Fibroblast of skin of left quadriceps (primary cell): ENCODE measurements at places on chromosomes 3 and 15.

GRCh38 chr3:8464668-8465067 is 37.0 kb upstream of the LMCD1 start:
- no peak for DNase-seq

DNA sequence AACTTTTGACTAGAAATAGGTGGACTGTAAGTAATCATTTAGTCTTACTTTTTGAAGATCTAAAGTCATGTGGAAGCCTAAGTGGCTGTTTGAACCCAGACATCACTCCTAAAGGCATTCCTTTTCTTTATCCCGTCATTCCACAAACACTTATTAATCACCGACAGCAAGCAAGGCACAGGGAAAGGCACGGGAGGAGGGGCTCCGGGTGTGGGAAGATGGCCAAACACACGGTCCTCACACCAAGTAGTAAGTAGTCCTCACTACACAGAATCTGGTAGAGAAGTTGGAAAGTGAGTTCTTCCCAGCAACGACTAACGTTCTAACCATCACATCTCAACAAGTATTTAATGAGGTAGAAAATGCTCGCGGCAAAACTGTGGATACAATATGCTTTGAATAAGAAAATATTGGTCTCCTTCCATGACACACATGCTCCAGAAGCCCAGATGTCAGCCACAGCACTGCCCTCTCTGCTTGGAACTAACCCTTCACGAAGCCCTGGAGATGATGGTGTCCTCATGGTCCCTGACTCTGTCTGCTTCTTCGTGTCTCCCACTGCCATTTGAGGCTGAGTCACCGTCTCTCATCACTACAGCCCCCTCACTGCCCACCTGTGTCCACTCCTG is 202.2 kb downstream of the OPA1 start:
- DNase-seq, result no peak

- DNase-seq, result no peak
Measured at GRCh38 chr15:22904736-22905135, 66.3 kb downstream of the NIPA2 start.

GRCh38 chr15:22863356-22863755 is 24.9 kb downstream of the NIPA2 start:
- DNase-seq, result no peak

DNA sequence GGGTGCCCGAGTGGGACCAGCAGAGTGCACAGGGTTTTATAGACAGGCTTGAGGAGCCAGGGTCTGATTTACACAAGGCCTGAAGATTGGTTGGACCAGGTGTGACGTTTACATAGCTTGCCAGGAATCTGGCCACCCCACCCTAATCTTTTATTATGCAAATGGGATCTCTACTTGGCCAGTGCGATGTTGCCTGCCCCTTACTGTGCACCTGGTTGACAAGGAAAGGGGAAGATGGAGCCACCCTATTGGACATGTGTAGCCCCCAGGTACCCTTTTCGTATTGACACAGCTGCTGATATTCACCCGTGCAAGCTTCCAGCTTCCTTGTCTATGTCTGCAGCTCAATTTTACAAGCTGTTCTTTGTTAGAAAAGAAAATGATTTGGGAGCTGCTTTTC is 132.0 kb downstream of the ARNT2 start:
- DNase-seq, result no peak

- no peak for DNase-seq
Measured at GRCh38 chr15:100210338-100210737, 131.4 kb downstream of the ADAMTS17 start.

DNA sequence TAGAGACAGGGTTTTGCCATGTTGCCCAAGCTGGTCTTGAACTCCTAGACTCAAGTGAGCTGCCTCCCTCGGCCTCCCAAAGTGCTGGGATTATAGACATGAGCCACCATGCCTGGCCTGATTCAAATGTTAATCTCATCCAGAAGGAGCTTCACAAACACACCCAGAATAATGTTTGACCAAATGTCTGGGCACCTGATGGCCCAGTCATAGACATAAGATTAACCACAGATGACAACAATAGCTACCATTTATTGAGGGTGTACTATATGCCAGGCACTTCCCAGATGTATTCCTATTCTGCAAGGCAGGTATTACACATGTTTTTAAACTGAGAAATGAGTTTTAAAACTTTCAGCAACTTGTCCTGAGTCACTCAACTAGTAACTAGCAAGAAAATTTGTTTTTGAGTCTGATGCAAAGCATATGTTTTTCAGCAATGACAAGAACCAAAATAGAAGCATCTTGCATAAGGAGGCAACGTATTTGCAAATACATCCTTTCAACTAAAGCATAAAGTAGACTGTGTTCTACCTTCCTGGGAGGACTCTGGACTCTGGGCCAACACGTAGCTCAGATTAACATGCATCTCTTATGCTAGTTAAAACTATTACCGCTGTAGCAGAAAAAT is 8.1 kb upstream of the SPG21 start:
- no peak for DNase-seq

DNA sequence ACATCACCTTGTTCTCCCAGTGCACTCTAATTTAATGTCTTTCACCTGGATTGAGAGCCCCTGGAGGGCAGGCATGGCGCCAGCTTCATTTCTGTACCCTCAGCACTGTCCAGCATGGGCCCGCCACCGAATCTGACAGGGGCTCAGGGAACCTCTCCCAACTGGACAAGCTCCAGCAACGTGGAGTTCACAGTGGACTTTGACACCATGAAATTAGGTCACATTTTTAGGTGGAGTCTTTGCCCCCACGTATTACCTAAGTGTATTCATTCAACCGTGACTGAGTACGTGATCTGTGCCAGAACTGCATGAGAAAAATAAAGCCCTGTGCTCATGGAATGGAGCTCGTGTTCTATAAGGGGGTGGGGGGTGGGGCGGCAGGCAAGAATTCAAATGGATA is 94.1 kb upstream of the ATP2B2 start:
- no peak for DNase-seq

DNA sequence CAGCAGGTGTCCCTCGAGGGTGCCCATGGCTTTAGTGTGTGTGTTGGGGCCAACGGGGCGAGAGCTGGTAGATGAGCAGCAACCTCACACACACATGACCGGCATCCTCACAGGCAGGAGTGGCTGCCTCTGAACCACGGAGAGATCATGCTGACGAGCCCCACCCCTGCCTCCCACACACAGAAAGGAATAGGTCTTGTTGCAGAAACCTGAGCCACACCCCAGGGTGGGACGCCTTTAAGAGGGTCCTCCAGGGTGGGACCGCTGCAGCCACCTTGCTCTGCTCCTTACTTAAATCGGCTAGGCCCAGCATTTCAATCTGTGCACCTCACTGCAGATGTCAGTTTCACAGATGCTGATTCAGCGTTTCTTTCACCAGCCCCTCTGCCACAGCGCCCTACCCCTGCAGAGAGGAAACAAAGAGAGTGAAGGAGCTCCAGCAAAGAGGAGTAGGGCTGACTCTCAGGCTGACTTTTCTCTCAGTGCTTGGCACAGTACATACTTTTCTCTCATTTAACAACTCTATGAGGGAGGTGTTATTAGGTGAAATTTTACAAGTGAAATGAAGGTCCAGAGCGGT is 61.2 kb upstream of the EPHB3 start:
- DNase-seq, result no peak

GRCh38 chr3:153469162-153469561 is 307.1 kb downstream of the RAP2B start:
- DNase-seq, result no peak

DNA sequence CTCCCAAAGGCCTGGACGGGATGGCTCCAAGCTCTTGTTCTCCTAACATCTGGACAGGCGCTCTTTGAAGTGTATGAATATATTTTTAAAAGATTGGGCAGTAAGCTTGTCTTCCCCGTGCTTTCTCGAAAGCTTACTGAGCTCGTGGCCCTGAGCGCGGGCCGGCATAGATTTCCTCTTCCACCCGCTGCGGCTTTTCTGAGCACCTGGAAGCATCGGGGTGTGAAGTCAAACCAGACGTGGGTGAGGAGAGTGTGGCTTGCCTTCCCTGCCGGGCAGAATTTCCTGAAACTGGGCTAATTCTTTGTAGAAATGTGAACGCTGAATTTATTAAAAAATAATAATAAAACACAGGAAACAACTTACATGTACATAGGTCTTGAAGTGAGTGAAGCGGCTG is 25.9 kb downstream of the GPR160 start:
- no peak for DNase-seq

GRCh38 chr3:128352326-128352725 is 114.4 kb downstream of the DNAJB8 start:
- DNase-seq, result no peak

- no peak for DNase-seq
Measured at GRCh38 chr15:70530503-70530902, 232.9 kb downstream of the UACA start.

DNA sequence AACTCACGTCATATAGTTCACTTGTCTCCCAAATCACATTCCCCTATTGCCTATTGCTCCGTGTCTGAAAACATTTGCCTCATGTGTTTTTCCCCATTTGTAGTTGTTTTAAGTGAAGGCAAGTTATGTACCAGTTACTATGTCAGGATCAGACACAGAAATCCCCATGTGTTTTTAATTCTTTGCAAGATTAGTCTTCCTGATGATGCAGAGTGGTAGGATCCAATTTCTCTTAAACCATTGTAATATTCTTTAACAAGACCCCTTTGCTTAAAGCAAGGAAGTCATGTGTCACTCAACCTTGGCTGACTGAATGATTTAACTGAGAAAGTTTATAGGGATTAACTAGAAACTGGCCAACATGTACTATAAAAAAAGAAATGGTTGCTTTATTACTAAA is 164.4 kb downstream of the OPA1 start:
- no peak for DNase-seq

GRCh38 chr3:128413003-128413370 is 53.7 kb downstream of the DNAJB8 start:
- DNase-seq, result no peak

DNA sequence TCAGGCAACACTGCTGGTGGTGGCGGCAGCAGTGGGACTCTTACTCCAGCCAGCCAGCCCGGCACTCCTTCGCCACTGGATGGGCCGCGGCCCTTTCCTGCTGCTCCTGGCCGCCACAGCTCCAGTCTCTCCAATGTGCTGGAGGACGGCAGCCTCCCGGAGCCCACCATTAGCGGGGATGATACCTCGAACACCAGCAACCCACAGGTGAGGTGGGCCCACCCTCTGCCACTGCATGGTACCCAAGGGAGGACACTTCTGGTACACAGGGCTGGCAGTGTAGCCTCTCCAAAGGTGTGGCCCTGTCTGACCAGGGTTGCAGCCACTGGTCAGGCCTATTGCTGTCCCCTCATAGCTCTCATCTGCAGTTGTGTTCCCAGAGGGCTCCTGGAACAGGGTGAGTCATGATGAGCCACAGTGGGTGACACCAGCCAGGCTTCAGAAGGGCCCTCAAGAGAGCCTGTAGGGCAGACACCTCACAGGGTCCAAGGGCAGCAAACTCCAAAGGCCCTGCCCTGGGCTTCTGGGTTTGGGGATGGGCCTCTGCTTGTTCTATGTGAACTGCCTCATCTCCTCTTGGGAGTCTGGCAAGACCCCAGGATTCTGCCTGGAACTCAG is 20.8 kb downstream of the NBEAL2 start:
- no peak for DNase-seq

DNA sequence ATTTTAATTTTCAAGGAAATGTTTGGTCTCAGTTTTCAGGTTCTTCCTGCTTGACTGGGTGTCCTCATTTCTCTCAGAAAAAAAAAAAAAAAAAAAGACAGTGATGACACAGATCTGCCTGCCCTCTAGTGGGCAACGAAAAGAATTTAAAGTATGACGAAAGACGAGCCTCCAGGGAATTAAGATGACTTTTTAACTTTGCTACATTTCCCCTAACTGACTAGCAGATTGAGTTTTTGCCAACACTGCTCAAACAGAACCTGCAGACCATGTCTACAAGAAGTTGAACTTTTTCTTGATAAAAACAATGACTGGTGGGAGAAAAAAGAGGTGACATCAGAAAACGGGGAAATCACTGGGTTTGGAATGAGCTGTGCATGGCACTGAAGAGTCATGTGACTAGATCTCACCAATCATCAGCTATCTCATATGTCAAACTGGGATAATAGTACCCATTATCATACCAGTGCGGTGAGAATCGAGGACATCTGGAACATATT is 40.8 kb downstream of the EOMES start:
- peak; percentile 81 for DNase-seq

DNA sequence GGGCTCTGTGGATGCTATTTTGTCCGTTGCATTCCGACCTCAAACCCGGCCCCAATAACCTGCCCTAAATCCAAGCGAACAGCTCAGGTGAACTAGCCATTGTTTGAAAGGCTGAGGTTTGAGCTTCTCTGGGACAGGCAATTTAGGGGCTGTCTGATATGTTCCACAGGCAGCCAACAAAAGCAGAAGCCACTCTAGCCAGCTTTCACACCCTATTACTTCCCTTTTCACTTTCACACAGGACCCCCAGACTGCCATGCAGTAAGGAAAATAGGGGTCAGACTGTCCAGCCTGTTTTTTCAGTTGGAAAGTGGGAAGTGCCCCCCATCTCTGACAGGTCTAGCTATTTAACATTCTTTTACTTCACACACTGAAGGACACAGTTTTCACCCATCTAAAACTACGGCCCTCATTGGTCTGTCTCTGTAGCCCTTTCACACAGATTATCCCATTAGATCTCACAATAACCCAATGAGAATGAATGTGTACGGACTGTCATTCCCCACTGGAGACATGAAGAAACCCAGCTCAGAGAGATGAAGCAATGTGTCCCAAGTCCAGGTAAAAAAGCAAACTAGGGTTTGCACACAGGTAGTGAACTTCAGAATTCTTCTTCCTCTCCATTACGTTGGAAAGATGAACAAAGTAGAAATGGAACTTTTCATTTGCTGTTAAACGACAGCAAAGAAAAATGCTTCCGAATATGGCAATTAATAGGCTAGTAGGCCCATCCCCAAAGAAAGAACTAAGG is 1.9 kb downstream of the CCDC12 start:
- DNase-seq, result no peak

DNA sequence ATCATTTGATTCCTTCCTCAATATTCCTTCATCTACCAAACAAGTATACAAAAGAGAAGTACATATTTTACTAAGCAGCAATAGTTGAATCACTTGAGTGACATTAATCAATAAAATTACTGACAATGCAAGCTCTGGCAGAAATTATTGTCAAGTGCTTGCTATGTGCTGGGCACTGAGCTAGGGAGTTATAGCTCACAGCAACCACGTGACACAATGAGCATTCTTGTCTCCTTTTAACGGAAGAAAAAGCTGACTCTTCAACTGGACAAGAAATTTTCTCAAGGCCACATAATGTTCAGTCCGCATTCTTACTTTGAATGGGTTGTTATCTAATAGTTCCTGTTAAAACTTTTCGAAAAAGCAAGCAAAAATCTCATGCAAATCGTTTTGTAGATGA is 500.1 kb downstream of the PYDC2 start:
- DNase-seq, result no peak

DNA sequence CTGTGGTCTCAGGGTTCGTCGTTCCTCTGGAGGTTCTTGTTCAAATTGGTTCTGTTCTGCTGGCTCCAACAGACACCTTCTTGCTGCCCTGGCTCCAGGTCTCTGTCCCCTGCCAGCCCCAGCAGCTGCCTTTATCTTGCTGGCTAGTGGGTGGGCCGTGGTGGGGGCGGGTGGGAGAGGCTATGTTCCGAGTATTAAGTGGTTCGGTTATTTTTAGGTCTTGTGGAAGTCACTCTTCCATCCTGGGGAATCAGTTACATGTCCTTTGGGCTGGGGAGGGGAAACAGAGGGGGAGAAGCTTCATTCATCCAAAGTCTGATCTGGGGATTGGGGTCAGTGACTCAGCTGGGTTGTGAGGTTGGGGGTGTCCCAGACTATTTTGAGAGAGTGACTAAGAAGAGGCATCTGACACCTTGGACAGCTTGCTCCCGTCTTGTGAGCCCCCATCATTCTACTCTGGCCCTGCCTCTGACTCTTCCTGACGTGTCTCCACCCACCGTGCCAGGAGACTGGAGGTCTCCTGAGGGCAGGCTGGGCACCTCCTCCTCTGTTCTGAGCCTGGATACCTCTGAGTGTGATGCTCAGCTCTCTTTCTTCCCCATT is at the start of gene XIRP1:
Gene XIRP1, minus strand, starts transcription at position 106 of the 603 bp plus-strand sequence. CDS start 3,150 bp downstream, outside the sequence.
- no peak for DNase-seq
